ENCODE measurements at places on chromosomes 6 and 20. TPM values are rescaled to one million over a fixed set of nuclear protein-coding genes. Genes with fewer than 3 reads are reported as not detected.

GRIK2 gene
- total RNA-seq = 17.2 TPM

TMEM244 gene
- not detected for total RNA-seq

PCMT1 gene
- 107 TPM for total RNA-seq

LY6G5C gene
- total RNA-seq = 2.3 TPM

LY6G6D gene
- not detected for total RNA-seq

TNXB gene
- total RNA-seq = 182 TPM

CTAGE9 gene
- not detected for total RNA-seq

IPCEF1 gene
- 1.1 TPM for total RNA-seq

GTSF1L gene
- not detected for total RNA-seq

OR2H1 gene
- total RNA-seq = not detected

LPA gene
- not detected for total RNA-seq

COX7A2 gene
- 763 TPM for total RNA-seq

SLC22A23 gene
- total RNA-seq = 6.4 TPM

PRND gene
- total RNA-seq = not detected

MYO6 gene
- 7.1 TPM for total RNA-seq

TRDN gene
- total RNA-seq = 261 TPM

NMBR gene
- not detected for total RNA-seq

CALHM4 gene
- 0.26 TPM for total RNA-seq

BNIP5 gene
- total RNA-seq = not detected

FRK gene
- total RNA-seq = 4.5 TPM

RNGTT gene
- total RNA-seq = 9.2 TPM

MUC21 gene
- not detected for total RNA-seq

PNLDC1 gene
- total RNA-seq = not detected

OR2J3 gene
- not detected for total RNA-seq

RWDD1 gene
- 57.2 TPM for total RNA-seq

LAMA2 gene
- 162 TPM for total RNA-seq

WFDC9 gene
- not detected for total RNA-seq

NNAT gene
- 0.60 TPM for total RNA-seq

PNPLA1 gene
- not detected for total RNA-seq

GATA5 gene
- 3.1 TPM for total RNA-seq

NR2E1 gene
- not detected for total RNA-seq

TCF15 gene
- total RNA-seq = 6.4 TPM

CLPSL1 gene
- total RNA-seq = not detected

DEK gene
- total RNA-seq = 89.4 TPM

PSORS1C2 gene
- total RNA-seq = not detected

PYGB gene
- total RNA-seq = 154 TPM

DACT2 gene
- 2.4 TPM for total RNA-seq

COX4I2 gene
- total RNA-seq = 3.1 TPM

RAMACL gene
- 1.0 TPM for total RNA-seq

OXT gene
- 0.50 TPM for total RNA-seq

SRMS gene
- total RNA-seq = not detected
